Stimulated activated CD4-positive, alpha-beta T cell treated with anti-CD3 and anti-CD28 coated beads, Interleukin-1b, Interleukin-23, amount 100 ng/mL, for 4 hours (primary cell): ENCODE measurements at places on chromosomes 2 and 18.

GRCh38 chr2:74076074-74076470 is 71.6 kb downstream of the BOLA3 start:
- no peak for DNase-seq

DNA sequence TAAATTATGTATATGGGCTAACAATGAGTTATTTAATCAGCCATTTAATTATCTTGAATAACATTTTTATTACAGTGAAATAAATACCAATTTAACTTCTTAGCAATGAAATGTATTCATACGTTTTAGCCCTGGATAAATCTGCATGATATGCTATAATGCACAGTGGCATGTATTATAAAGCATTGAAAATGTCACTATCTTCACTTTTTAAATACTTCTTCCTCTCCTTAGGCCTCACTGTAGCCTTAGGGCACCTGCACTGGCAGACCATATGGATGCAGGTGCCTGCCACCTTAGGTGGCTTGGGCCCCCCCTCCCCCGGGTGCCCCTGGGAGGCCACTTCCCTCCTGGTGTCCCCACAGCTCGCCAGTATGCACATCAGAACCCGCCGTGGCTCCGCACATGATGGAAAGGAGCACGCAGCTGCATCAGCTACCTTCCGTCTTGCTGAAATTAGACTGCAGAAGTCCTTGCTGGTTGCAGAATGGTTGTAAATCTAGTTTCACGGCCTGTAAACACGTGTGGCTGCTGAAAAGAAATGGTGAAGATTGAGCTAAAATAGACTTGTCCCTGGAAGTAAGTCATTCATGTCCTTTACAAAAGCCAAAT is 56.7 kb downstream of the ADI1 start:
- no peak for DNase-seq

- DNase-seq, result no peak
Observed at GRCh38 chr2:8454797-8455196, 227.1 kb upstream of the ID2 start.

GRCh38 chr2:84613082-84613481 is 96.8 kb downstream of the DNAH6 start:
- no peak for DNase-seq

DNA sequence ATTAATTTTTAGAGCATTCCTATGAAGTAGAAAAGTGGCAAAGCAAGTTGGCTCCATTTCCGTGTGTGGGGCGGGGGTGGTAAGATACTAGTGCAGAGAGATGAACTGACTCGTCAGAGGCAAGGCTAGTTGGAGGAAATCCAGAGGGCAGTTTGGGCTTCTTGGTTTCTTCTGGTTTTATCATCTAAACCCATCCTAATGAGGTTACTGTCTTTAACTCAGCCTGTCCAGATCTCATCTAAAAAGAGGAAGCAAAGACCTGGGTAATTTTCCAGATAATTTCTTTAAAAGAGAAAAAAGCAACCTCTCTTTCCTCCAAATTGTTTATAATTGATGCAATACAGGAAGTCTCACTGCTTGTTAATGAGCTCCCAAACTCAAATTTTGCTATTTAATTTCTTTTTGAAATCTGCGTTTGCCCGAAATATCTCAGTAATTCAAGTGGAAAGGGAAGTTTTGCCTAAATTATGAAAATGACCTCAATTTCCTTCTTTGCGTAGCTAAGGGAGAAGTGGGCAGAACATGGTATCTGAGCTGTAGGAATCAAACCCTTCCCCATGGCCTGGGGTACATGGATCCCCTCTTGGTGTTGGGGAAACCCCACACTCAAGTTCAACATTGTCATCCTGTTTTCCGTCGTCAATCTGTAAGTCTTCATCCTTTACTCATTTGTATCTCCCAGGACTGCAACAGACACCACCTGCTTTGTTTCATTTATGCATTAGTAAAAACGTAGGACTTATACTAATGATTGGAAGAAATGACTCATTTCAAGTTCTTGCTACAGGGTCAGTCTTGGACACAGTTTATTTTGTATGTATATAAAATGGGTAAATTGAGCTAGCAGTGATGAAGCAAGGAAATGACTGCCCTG is 89.1 kb upstream of the KLF7 start:
- no peak for DNase-seq

- DNase-seq, result no peak
Observed at GRCh38 chr2:23621616-23622015, 236.6 kb downstream of the KLHL29 start.

DNA sequence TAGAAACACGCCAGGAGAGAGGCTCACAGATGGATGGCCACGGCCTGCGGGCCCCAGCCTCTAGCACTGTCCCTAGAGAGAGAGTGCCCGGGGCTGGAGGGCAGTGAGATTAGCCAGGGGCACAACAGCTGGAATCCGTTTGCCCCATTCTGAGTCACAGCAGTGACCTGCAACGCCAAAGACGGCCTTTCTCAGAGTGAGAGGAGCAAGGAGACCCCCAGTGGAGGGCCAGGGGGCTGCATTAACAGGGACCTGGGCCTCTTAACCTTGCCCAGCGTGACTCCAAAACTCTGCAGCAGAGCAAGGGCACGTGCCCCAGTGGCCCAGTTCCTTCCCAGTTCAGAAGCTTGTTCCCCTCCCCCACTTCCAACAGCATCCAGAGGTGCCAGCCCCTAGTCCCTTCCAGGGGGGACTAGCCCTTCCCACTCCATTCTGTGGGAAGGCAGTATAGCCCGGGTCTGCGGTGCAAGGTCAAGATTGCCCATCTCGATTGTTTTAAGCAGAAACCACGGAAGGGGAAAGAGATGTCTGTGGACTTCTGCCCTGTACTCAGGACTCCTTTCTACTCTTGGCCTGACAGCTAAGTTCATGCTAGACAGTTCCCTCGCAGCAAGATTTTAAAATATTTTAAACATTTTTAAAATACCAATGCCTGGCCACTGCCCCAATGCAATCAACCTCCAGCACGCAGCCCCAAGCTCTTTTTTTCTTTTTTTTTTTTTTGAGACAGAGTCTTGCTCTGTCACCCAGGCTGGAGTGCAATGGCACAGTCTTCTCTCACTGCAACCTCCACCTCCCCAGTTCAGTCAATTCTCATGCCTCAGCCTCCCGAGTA is 50.9 kb upstream of the BIN1 start:
- no peak for DNase-seq

- DNase-seq, result no peak
Observed at GRCh38 chr18:1511619-1512311, 607.1 kb downstream of the ADCYAP1 start.

GRCh38 chr2:120399889-120400240 is 53.9 kb downstream of the INHBB start:
- no peak for DNase-seq

- DNase-seq, result no peak
Observed at GRCh38 chr2:46372475-46372874, 75.3 kb downstream of the EPAS1 start.

DNA sequence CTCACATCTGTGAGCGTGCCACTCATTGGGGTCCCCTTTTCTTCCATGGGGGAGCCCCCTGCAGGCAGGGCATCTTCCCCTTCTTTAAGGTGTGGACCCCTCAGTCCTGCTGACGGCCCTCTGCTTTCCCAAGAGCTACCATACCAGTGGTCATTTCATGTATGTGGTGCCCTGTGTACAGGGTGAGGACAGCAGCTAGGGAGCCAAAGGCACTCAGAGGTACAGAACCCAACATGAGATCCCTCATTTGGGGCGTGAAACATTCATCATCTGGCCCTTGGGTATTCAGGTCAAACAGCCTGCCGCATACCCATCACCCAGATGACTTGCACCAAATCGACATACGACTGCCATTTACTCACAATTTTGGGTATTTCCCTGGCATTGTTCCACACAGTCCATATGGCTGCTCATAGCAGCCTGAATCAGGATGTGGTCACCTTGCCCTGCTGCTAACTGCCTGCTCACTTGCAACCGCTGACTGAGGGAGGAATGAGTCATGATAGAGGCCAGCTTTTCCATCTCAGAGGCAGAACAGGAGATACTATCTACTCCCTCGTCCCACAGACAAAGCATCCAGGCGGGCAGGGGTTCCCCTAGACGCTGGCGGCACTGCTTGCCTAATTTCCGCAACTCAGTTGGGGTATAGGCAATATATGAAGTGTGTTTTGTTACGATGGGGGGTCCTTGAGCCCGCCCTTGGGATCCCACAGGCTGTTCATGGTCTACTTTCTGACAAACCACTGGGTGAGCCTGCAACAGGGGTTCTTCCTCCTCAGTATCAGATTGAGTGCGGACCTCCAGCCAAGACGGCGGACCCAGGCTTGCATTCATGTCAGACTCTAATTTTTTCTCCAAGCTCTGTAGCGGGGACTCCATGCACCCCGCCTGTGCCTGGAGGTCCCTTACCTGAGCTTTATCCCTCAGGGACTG is 228.6 kb downstream of the SATB2 start:
- no peak for DNase-seq

- DNase-seq, result no peak
Observed at GRCh38 chr2:122737429-122738077, 982.1 kb downstream of the TSN start.

DNA sequence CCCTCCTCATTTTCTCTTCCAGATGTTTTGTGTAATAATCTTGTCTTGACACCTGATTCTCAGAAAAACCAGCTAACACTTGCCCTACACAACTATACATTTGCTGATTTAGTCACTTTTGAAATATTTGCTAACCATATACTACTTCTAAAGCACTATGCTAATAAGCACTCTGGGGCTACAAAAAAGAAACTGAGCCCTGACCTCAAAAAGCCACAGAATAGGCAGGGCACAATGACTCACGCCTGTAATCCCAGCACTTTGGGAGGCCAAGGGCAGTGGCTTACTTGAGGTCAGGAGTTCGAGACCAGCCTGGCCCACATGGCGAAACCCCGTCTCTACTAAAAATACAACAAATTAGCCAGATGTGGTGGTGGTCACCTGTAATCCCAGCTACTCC is 266.0 kb downstream of the RAD51AP2 start:
- no peak for DNase-seq

GRCh38 chr2:129296806-129297205 is 682.7 kb upstream of the RAB6C start:
- no peak for DNase-seq
